ENCODE measurements at places on chromosomes 2 and 18. TPM values are rescaled to one million over a fixed set of nuclear protein-coding genes. Genes with fewer than 3 reads are reported as not detected.

The PRKAG3 gene
- total RNA-seq = not detected

The GKN2 gene
- not detected for total RNA-seq

The SOX11 gene
- not detected for total RNA-seq

The SPDYA gene
- 0.52 TPM for total RNA-seq

The CTLA4 gene
- 6.2 TPM for total RNA-seq

Measured in dermis lymphatic vessel endothelial cell (primary cell).